Hair follicular keratinocyte (primary cell): ENCODE measurements at places on chromosomes 6 and 20. TPM values are rescaled to one million over a fixed set of nuclear protein-coding genes. Genes with fewer than 3 reads are reported as not detected.

Gene DEFB124
- total RNA-seq = not detected in 2 replicates

Gene VAPB
- total RNA-seq = 9.9 and 15.7 TPM in 2 replicates

Gene OR2J3
- not detected in 2 replicates for total RNA-seq

Gene LINC00237
- total RNA-seq = not detected in 2 replicates

Gene TRIM40
- total RNA-seq = not detected in 2 replicates

Gene HLA-DPA1
- 0.23 and 0.34 TPM in 2 replicates for total RNA-seq

Gene FOXS1
- not detected in 2 replicates for total RNA-seq
